ENCODE measurements at places on chromosomes 11 and 22.

- DNase-seq = no peak
Measured at GRCh38 chr11:20013346-20014066, 146.8 kb downstream of the DBX1 start.

GRCh38 chr11:122175306-122175705 lies 59.3 kb upstream of the BLID start:
- DNase-seq = no peak

GRCh38 chr11:123518496-123519054 lies 88.5 kb downstream of the GRAMD1B start:
- DNase-seq = no peak

DNA sequence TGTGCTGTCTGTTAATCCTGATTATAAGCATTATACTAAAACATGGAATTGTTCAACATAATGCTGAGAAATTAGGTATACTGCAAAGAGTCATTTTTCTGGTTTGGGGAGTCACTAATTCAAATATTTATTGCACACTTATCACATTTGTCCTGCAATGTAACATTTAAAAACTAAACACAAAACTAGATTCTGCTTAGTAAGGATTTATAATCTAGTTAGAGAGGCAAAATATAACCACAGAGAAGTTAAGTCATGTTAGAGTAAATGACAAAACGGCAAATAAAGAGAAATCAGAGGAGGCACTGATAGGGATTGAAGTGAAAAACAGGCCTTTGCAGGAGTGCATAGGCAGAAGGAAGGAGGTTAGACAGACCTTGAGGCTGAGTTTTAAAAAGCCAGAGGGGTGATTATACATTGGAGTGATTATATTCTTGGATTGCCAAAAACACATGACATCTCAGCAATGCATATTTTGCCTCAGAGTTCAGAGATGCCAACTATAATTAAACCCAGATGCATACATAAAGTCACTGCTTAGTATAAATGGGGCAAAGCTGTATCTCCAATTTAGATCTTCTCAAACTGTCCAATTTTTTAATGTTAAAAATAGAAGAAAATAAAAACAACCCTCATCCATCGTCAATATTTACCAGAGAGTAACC lies 49.7 kb downstream of the CCDC34 start:
- DNase-seq = peak; percentile 30

- no peak for DNase-seq
Measured at GRCh38 chr11:106186630-106187029, 109.2 kb downstream of the AASDHPPT start.

DNA sequence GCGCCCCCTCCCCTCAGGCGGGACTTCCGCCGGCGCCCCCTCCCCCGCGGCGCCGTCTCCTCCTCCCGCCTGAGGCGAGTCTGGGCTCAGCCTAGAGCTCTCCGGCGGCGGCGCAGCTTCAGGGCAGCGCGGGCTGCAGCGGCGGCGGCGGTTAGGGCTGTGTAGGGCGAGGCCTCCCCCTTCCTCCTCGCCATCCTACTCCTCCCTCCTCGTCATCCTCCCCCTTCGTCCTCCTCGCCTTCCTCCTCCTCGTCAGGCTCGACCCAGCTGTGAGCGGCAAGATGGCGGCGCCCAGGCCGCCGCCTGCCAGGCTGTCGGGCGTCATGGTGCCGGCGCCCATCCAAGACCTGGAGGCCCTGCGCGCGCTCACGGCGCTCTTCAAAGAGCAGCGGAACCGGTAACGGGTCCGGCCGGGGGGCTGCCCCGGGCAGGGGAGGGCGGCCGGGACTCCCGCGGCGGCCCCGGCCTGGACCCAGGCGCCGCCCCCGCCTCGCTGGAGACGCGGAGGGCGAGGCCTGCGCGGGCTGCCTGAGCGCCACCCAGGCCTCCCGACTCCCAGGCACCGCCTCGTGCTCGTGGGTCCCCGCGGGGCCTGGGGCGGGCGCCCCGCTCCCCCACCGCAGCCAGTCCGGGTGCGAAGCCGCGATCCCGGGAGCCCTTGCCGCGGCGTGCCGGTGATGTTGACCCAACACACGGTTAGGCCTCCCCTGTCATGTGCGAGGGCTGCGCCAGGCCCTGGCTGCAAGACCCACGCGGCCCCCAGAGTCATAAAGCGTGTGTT lies at the start of gene ATXN10:
Gene ATXN10 (plus strand): TSS at position 52 of the 781 bp plus-strand sequence. CDS start 230 bp downstream, at position 282.
- DNase-seq = peak; percentile 65

Data from fibroblast of mammary gland (primary cell).